ENCODE measurements at places on chromosomes 4 and X.
A peak's percentile ranks its signal among the peaks of the same experiment; 100 is the strongest.

DNA sequence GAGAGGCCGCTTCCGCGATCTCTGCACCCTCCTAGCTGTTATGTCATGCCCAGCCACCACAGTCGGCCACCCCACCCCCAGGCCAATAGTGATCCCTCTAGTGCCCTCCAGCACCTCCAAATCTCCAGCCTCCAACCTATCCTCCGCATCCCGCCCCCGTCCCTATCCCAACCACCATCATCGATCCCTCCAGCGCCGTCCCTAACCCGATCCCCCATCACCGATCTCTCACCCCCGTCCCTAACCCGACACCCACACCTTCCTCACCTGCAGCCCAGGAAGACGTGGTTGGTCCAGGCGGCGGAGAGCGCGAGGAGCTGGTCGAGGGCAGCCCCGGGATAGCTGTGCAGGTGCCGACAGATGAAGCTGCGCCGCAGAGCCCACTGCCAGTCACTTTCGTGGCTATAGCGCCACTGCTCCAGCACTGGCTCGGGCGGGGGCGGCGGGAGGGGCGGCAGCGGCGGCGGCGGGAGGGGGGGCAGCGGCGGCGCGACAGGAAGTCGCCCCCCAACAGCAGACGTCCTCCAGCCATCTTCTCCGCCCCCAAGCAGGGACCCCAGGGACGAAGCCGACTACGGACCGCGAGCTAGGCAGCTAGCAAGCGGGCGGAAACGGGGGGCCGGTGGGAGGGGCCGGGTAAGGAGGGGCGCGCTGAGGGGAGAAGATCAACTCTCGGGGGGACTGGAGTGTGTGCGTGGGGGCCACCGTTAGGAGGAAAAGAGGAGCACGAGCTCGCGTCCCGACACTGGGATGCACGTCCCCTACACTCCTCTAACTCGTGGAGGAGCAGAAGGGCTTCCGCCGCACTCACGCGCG is 552 bp downstream of the NKRF start:
- DNase-seq, result peak; percentile 47

DNA sequence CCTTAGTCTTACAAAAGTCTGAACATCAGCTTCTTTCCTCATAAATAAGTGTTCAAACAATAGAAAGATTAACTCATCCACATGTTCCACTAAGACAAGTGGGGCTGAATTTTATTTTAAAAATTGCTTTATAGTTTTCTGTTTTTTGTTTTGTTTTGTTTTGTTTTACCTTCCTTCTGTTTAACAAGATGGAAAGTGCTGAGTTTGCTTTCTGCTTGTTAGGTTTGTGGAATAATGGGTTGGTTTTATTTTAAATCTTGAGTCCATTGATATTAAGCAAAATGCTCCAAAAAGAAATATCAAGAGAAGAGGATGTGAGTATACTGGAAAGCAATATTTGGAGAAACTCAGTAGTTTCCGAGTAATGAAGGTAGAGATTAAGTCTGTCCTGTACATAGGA is 458.7 kb downstream of the FAT4 start:
- DNase-seq, result no peak

DNA sequence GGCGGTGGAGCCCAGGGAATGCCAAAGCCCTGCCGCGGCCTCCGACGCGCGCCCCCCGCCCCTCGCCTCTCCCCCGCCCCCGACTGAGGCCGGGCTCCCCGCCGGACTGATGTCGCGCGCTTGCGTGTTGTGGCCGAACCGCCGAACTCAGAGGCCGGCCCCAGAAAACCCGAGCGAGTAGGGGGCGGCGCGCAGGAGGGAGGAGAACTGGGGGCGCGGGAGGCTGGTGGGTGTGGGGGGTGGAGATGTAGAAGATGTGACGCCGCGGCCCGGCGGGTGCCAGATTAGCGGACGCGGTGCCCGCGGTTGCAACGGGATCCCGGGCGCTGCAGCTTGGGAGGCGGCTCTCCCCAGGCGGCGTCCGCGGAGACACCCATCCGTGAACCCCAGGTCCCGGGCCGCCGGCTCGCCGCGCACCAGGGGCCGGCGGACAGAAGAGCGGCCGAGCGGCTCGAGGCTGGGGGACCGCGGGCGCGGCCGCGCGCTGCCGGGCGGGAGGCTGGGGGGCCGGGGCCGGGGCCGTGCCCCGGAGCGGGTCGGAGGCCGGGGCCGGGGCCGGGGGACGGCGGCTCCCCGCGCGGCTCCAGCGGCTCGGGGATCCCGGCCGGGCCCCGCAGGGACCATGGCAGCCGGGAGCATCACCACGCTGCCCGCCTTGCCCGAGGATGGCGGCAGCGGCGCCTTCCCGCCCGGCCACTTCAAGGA is at the start of gene FGF2:
FGF2 (plus strand) TSS at position 279 of the 705 bp plus-strand sequence; CDS start at position 623, 344 bp downstream.
- DNase-seq, result peak; percentile 8

DNA sequence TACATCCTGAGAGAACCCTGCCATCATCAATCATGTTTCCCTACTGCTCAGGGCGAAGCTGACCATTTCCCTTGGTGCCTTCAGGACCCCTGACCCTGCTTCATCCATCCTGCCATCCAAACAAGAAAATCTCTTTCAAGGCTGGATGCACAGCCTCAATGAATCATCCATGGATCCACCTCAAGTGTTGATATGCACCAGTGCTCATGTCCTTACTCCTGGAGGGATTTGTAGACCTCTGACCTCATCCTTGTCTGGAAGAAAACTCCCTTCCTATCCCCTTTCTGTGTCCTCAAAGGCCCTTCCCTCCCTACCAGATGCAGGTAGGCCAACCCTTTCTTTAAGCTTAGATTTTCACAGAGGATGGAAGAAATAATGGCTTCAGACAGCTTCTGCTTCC is 24.6 kb downstream of the BEX3 start:
- DNase-seq, result no peak

DNA sequence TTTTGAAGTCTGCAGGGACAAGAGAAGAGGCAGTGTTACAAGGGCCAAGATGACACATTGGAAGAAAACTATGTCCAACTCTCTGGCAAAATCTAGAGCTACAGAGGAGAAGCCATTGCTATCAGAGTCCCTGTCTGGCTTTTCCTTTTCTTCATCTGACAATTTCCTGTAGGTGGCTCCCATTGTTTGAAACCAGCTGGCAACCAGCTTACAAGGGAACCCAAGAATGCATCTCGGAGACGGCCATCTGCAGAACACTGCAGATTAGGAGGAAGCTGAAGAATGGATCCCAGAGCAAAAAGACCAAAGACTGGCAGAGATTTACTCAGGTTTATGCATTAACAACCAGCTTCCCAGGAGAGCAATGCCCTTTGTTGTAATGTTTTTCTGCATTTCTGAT is 216.2 kb upstream of the CTSO start:
- DNase-seq, result no peak

- no peak for DNase-seq
Measured at GRCh38 chrX:68193234-68193633, 240.1 kb downstream of the OPHN1 start.

DNA sequence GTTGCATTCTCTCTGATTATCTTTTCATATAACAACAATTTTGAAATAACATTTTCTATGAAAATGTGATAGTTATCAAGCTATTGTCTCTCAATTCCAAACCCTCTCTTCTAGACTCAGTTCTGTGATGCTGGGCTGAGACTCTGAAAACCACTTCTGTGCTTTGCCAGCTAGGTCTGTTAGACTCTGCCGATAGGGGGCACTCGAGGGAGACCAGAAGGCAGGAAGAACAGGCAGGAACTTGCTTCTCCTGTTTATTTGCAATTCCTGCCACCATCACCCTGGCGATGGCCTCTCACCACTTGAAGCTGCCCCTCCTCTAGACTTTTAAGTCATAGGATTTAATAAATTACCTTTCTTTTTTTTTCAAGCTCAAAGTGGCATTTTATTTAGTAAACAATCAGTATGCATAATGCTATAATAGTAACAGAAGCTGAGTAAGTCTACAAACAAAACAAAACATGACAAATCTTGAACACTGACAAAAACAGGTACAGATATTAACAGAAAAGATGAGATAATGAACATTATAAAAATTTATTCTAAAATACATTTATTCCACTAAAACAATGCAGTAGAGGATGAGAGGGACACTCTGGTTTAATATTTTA is 49.7 kb downstream of the RASL11B start:
- DNase-seq, result peak; percentile 59

DNA sequence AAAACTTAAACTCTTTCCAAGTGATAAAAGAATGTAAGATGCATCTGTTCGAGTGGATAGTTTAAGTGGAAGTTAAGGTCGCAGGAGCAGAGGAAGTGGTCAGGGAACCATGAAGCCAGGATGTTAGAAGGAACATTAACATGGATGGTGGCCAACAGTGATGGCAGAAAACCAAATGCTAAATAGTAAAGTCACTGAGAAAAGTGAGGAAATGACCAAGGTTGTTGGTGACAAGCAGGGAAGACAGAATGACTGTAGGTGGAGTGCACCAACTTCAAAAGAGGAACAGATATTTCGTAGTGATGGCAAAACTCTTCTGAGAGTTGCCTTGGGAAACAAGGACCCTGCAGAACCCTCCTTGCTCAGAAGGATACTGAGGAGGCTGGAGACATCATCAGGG is 226.2 kb downstream of the PALLD start:
- DNase-seq, result no peak

DNA sequence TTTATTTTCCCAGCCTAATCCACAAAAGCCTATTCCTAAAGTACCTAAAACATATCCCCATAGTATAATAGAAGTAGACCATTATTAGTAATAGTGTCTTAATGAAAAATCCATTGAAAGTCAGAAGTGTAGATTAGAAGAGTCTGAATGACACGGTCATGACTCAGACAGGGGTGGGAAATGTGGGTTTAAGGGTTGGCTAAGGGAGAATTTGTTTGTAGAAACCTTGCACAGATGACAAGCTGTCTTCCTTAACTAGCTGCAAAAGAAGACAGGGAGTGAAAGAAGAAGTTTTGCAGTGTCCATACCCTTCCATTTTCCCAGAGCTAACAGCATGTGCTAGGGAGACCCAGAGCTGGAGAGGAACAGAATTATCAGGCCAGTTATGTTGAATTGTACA is 242.7 kb upstream of the ETNPPL start:
- DNase-seq, result no peak

DNA sequence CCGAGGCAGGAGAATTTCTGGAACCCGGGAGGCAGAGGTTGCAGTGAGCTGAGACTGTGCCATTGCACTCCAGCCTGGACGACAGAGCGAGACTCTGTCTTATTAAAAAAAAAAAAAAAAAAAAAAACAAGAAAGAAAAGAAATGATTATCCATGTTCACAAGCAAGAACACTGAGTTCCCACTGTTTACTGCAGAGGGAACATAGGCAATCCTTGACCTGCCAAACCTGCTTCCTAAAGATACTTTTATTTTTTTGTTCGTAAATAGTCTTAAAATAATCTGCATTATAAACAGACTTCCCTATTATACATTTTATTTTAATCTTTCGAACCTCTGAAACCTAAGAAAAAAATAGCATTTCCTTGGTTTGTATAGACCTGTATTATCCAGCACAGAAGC is 50.6 kb upstream of the TBC1D14 start:
- no peak for DNase-seq

- DNase-seq, result no peak
Measured at GRCh38 chr4:103073792-103074438, 2.6 kb downstream of the SLC9B2 start.

DNA sequence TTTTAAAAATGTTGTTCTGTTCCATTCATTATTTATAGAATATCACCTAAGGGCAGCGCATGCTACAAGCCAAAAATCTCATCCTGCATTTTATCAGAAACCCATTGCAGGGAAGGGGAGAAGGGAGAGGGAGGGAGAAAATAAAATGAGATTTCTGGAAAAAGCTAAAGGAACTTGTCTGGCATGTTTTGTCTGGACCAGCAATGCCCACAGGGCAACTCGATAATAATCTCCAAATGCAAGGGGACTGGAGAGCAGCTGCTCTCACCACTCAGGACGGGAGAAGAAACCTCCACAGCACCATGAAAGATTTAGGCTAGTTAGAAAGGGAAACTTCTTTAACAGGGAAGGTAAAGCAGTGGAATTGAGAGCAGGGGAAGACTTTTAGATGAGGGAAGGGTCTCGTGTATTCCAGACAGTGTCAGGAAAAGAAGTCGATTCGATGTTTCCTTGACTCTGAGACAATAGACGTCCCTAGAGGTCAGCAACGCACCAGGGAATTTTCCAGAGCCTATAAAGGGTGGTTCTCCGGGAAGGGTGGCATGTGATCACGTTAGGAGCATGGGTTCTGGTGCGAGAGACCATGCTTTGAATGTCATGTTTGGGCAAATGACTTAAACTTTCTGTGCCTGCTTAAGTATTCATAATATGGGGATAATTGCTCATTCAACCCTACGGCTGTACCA is 132.2 kb upstream of the NDP start:
- no peak for DNase-seq

- no peak for DNase-seq
Measured at GRCh38 chr4:18057821-18058533, 36.4 kb upstream of the LCORL start.

DNA sequence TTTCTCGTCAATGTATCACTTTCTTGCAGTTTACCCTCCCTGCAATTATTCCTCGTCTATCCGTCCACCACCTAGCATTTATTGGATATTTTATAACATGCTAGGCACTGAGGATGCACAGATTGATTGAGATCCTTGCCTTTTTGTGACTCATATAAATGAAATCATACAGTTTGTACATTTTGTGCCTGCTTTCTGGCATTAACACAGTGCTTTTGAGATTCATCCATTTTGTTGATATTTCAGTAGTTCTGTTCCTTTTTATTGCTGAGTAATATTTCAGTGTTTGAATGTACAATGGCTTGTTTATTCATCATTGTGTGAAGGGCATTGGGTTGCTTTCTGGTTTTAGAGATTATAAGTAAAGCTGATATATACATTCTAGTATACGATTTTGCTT is 841 bp downstream of the TBC1D19 start:
- DNase-seq, result no peak

DNA sequence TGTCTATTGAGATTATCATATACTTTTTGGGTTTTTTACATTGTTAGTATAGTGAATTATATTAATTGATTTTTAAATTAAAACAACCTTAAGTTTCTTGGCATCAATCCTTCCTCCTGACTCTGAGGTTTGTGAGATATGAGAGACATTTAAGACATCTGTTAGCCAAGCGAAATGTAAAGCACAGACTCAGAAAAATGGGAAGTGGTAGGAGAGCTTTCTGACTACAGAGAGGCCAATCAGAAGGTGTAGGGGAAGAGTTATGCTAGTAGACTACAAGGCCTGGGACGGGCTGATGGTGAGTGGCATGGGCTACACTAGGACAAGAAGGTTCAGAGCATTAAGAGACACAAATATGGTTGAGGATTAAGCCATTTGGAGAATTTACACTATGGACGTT is 255.4 kb downstream of the PRDM5 start:
- no peak for DNase-seq
